ENCODE measurements at places on chromosomes 7 and 10. TPM values are rescaled to one million over a fixed set of nuclear protein-coding genes. Genes with fewer than 3 reads are reported as not detected.

GRCh38 chr7:141158561-141158960, 84.7 kb downstream of the TMEM178B start:
- ATAC-seq = peak; percentile 66

- no peak for ATAC-seq
Observed at GRCh38 chr7:129098409-129099084, 43.6 kb upstream of the TNPO3 start.

- ATAC-seq = no peak
Observed at GRCh38 chr10:15335508-15335907, 35.6 kb downstream of the FAM171A1 start.

DNA sequence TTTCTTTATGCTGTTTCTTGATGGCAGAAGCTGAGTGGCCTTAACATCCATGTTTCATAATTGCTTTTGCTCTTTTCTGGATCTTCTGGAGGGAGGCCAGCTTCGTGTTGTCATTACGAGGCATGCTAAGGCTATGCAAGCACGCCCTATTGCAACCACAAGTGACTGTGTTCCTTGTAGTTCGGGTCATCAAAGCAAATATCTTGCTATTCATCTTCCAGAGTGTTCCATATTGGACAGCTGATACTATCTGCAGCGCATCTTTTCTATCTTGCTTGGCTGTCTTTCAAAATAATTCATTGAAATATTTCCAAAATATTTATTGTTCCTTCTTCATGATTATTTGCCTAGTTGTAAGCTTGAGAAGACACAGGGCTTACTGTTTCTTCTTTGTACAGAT, 5.0 kb downstream of the EPHB6 start:
- ATAC-seq = no peak

DNA sequence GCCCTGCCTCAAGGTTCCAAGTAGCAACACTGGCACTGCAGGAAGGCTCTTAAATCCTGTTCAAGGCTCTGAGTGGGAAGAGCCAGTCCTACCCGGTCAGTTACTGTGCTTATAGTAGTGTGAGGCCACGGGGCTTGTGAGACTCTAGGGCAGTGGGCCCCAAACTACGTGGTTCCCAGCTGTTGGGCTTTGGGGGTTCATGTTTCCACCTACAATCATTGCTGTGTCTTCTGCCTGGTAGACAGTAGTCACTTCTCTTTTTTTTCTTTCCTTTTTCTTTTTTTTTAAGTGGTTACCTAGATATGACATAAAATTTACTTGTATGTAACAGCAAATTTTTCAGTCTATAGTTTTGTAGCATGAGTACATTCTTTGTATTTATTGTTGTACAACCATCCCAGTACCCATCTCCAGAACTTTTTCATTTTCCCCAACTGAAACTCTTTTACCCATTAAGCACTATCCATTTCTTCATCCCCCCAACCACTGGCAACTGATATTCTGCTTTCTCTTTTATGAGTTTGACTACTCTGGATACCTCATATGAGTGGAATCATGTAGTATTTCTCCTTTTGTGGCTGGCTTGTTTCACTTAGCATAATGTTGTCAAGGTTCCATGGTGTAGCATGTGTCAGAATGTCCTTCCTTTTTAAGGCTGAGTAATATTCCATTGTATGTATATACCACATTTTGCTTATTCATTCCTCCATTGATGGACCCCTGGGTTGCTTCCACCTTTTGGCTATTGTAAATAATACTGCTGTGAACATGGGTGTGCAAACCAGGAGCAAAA, 7.7 kb downstream of the UBTD1 start:
- peak; percentile 77 for ATAC-seq

- ATAC-seq = no peak
Observed at GRCh38 chr7:77310982-77311381, 105.2 kb downstream of the GSAP start.

DNA sequence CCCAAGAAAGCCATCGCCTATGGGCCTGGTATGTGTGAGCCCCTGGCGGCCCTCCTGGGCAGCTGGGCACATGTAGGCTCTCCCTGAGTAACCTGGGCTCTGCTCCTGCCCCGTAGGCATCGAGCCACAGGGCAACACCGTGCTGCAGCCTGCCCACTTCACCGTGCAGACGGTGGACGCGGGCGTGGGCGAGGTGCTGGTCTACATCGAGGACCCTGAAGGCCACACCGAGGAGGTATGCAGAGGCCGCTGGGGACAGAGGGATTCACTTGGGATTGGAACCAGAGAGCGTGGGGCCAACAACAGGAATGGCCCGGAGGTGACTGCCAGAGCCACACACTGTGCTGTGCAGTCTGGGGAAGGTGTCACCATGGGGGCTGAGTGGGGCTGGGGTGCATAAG, 7.3 kb downstream of the FLNC start:
- no peak for ATAC-seq

GRCh38 chr7:41574377-41574776, 128.5 kb downstream of the INHBA start:
- no peak for ATAC-seq

- ATAC-seq = no peak
Observed at GRCh38 chr7:90708841-90709317, 112.8 kb downstream of the CDK14 start.

- ATAC-seq = no peak
Observed at GRCh38 chr7:18997477-18998150, 119.8 kb downstream of the TWIST1 start.

- ATAC-seq = peak; percentile 50
Observed at GRCh38 chr10:30639946-30640786, 10.6 kb upstream of the LYZL2 start.

GRCh38 chr10:118572256-118573041, 23.0 kb downstream of the PRLHR start:
- no peak for ATAC-seq

DNA sequence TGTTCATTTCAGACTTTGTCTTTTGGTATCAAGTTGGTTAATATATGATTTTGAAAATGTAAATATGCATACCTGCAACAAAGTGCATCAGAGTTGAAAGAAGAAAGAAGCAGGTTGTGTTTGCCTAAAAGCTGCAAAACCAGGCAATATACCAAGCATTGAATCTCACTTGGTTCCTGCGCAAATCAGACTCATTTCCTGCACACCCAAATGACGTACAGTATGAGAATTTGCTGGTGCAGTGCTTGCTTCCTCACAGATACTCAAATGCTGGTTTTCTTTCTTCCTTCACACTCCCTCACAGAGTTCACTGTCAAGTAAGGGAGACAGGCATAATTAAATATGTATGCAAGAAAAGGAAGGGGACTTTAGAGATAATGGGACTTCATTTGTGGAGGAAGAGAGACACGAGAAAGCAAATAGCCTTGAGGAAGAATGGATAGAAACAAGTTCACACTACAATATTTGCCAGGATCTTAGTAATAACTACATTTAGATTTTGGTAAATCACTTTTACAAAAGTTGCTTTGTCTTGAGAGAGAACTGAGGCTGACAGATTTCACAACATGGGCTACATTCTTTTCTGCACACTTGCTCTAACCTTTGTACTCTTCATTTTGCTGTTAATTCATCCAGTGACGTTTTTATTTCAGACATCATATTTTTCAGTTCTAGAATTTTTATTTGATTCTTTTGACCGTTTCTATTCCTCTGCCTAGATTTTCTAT, 56.9 kb upstream of the AOAH start:
- peak; percentile 54 for ATAC-seq

DNA sequence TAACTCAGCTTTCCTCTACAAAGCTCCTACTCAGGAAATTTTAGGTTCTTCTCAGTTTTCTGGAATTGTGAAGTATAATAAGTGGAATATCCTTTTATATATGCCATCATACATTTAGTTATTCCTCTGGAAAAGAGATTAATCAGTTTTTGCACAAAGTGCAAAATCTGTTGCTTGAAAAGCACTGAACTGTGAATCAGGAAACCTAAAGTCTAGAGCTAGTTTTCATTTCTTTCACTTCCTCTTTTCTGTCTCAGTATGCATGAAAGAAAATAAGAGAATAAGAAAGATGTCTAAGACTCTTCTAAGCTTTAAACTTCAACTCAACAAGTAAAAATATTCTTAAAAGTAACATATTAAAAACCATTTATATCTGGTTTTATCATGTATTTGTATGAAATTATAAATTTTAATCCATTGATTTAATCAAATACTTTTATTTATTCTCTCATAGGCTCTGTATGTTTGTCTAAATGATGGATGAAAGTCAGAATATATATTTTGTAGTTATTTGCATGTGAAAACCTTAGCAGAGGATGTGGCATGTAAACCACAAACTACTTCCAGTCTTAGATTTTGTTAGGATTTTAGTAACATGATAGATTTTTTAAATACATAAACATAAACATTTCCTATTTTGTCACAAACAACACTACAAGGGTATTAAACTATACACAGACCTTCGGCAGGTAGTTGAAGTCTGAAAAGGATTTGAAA, 1073.0 kb downstream of the XPNPEP1 start:
- ATAC-seq = no peak

DNA sequence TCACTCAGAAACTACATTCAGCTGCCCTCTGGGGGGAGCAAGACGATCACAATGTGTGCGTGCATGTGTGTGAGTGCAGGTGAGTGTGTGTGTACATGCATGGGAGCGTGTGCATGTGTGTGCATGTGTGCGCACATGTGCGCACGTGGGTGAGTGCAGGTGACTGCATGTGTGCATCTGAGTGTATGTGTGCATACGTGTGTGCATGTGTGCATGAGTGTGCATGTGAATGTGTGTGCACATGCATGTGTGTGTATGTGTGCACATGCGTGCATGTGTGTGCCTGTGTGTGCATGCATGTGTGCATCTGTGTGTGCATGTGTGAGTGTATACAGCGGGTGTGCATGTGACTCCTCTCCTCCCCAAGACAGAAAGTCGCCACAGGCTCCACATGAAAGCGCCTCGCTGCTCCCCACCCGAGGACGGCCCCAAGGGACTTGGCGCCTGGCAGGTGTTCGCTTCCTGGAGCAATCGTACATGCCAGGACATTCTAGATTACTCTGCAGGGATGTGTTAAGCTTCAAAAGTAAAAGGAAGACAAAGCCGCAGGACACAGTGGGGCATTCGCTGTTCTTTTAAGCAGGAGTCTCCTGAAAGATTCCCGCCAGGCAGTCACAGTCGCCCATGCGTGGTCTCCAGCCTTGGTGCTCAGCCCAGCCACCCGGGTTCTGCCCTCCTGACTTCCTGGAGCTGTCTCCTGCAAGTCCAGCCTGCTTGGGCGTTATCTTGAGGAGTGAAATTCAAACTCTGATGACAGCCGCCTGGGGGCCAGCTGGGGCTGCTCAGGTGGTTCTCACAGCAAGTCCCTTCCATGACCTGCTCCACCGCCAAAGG, 42.0 kb upstream of the ADGRA1 start:
- ATAC-seq = no peak

DNA sequence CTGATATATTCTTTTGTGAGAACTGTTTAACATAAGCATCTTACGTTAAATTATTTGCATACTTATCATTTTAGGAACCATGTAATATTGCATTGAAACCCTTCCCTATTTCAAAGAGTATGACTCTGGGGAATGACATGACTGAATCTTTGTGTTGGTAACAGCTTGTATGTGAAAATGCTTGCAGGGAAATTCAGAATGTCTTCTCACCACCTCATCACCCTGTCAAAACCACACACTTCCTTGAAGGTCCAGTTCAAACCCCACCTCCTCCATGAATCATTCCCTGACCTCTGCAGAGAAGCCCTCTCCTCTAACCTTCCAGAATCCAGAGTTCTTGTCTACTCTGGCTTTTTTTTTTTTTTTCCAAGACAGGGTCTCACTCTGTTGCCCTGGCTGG, 26.3 kb upstream of the NKX2-3 start:
- ATAC-seq = no peak

- no peak for ATAC-seq
Observed at GRCh38 chr10:110207805-110208613, 604 bp downstream of the MXI1 start.

DNA sequence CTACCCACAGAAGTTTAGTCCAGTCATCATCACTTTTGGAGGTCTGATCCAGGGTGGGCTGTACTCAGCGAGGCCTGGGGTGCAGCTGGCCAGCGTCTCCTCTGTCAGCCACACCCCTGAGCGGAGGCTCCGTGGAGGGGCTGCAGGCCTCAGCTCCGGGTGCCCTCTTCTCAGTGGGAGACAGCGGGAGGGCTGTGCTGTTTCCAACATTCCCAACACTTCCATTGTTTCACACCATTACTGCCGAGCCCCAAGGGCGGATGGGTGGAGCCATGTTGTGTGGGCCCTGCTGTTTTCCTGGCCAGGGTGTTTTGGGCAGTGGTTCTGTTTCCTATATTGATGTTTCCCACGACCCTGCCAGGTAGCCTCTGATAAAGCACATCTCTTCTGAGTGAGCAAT, 95.0 kb downstream of the MKI67 start:
- ATAC-seq = no peak

DNA sequence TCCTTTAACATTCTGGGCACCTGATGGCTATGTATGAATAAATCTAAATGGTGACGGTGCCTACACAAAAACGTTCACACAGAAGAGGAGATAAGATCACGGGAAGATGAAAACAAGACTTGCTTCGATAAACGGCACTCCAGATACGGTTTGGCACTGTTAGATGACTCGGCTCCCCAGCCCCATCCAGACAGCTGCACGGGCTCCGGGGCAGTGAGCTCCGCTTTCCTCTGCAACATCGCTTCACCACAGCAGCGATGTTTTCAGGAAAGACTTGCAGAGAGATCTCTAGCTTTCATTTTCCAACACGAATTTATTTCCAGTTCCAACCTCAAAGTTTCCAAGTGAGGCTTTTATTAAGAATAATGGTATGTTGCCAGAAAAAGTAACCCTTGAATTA, 132.1 kb downstream of the KLF6 start:
- peak; percentile 77 for ATAC-seq

- ATAC-seq = peak; percentile 80
Observed at GRCh38 chr7:128841921-128842673, 11.9 kb downstream of the FLNC start.

GRCh38 chr10:8437896-8438295, 383.4 kb downstream of the GATA3 start:
- ATAC-seq = peak; percentile 40

Gene GRM3
- total RNA-seq = not detected

Gene MUC12
- 0.79 TPM for total RNA-seq

Gene ASAH2B
- 2.0 TPM for total RNA-seq

Gene MYPN
- 1.1 TPM for total RNA-seq

Gene AVPI1
- total RNA-seq = 1.9 TPM

Gene TSPAN15
- total RNA-seq = 12.7 TPM

Gene NOLC1
- 168 TPM for total RNA-seq

Gene TAS2R16
- not detected for total RNA-seq

Gene CREB5
- not detected for total RNA-seq

Gene ACSM6
- total RNA-seq = not detected

Gene LRRC4
- total RNA-seq = not detected

Gene NUTM2E
- 0.28 TPM for total RNA-seq

Gene CTNNA3
- total RNA-seq = 5.7 TPM

Gene CCL24
- not detected for total RNA-seq

Gene C7orf33
- total RNA-seq = not detected
